ENCODE measurements at places on chromosomes 13 and 19. TPM values are rescaled to one million over a fixed set of nuclear protein-coding genes. Genes with fewer than 3 reads are reported as not detected.

Gene ZBTB32
- total RNA-seq: not detected

DNA sequence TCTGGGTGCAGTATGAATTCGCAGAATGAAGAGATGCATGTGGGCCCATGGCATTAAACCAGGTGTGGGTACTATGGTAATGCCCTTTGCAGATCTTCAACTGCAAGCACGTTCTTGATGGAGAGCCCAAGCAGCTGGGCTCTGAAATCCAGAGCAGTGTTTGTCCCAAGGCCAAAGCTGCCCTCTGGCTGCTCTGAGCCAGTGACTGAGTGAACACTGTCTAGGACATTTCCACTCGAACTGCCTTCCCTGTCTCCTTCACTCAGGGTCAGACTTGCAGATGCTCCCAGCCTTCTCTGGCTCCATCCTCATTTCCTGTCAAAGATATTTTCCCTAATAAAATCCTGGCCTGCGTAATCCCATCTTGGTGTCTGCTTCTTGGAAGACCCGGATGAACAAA is 80.2 kb upstream of the GJB6 start:
- no peak for DNase-seq

GRCh38 chr13:109165417-109165904 is 536.0 kb downstream of the MYO16 start:
- no peak for DNase-seq

GRCh38 chr13:79456656-79457365 is 24.1 kb upstream of the NDFIP2 start:
- DNase-seq: no peak

Measured in NCI-H460 (cell line).